ENCODE measurements at places on chromosomes 6 and 20. TPM values are rescaled to one million over a fixed set of nuclear protein-coding genes. Genes with fewer than 3 reads are reported as not detected.

The PMEPA1 gene
- 5.2 TPM for total RNA-seq

The RBPJL gene
- not detected for total RNA-seq

The LRP11 gene
- 15.7 TPM for total RNA-seq

The ULBP3 gene
- 1.0 TPM for total RNA-seq

The MATN4 gene
- total RNA-seq = 0.52 TPM

The HSPA1L gene
- total RNA-seq = 5.2 TPM

The ATAT1 gene
- 2.1 TPM for total RNA-seq

The SAMD3 gene
- total RNA-seq = 8.9 TPM

The CLDN20 gene
- not detected for total RNA-seq

The VNN1 gene
- total RNA-seq = under 0.01 TPM

The KHDC1L gene
- total RNA-seq = not detected

The C6orf52 gene
- not detected for total RNA-seq

The PRSS16 gene
- total RNA-seq = 1.6 TPM

The SMLR1 gene
- not detected for total RNA-seq

The EEF1E1 gene
- 7.8 TPM for total RNA-seq

The NPEPL1 gene
- total RNA-seq = 20.9 TPM

The MUC21 gene
- not detected for total RNA-seq

The GZF1 gene
- total RNA-seq = 11.0 TPM

The PYGB gene
- 20.9 TPM for total RNA-seq

The CTAGE9 gene
- not detected for total RNA-seq

The CST2 gene
- total RNA-seq = not detected

The SLC22A1 gene
- 1.0 TPM for total RNA-seq

The LRFN2 gene
- total RNA-seq = not detected

The DEF6 gene
- 5.2 TPM for total RNA-seq

The KCNB1 gene
- total RNA-seq = 2.1 TPM

The CCM2L gene
- 4.7 TPM for total RNA-seq

The SYNDIG1 gene
- 2.6 TPM for total RNA-seq

The GSTA3 gene
- not detected for total RNA-seq

The SLC17A9 gene
- not detected for total RNA-seq

The PACRG gene
- total RNA-seq = 1.0 TPM

Data from skeletal muscle tissue (tissue), 5 donors.